ENCODE measurements at places on chromosomes 11 and 22.
A peak's percentile ranks its signal among the peaks of the same experiment; 100 is the strongest.

DNA sequence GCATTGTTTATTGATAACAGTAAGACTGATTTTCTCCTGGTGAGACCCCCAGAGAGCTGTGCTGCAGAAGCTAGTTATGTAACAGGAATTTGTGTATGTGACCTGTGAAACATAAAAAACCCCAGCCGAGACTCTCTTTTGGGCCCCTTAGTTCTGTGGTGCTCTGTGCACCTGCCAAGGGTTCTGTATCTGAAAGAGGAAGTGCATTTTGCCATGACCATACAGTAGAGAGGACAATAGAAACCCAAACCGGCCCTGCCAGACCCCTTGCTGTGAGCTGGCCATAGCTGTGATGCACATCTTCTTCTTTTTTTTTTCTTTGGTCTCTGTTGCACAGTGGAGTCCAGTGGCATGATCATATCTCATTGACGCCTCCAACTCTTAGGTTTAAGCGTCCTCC lies 31.4 kb upstream of the APOL5 start:
- no peak for DNase-seq

DNA sequence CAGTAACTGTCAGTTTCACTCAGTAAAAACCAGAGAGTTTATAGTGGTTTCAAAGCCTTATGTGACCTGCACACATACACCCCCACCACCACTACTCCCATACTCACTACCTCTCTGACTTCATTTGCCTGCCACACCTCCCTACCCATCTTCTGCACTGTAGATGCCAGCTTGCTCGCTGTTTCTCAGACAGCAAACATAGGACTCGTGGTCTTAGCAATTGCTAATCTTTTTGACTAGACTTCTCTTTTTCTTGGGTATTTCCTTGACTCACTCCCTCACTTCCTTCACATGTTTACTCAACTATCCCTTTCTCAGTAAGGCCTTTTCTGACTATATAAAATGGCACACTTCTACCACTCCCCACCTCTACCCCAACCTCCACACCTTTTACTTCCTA lies 27.8 kb downstream of the CEP295 start:
- DNase-seq: no peak

- DNase-seq: no peak
These were observed 1157.5 kb upstream of the RAG2 start for GRCh38 chr11:37755521-37755920.

GRCh38 chr22:43174941-43175531 lies 11.9 kb downstream of the TTLL12 start:
- no peak for DNase-seq

- no peak for DNase-seq
These were observed 24.2 kb downstream of the PPFIBP2 start for GRCh38 chr11:7538031-7538430.

- no peak for DNase-seq
These were observed 11.0 kb downstream of the SLC29A2 start for GRCh38 chr11:66360406-66361073.

DNA sequence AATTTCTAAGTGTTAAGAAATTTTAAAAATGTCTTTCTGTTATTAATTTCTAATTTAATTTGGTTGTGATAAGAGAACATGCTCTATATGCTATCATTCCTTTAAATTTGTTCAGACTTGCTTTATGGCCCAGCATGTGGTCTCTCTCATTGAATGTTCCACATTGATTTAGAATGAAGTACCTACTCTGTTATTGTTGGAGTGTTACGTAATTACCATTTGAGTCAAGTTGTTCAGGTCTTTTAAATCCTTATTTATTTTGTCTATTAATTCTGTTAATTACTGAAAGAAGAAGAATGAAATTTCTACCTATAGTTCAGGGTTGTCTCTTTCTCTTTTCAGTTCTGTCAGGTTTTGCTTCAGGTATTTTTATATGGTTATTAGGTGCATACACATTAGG lies 57.0 kb downstream of the PRMT3 start:
- no peak for DNase-seq

DNA sequence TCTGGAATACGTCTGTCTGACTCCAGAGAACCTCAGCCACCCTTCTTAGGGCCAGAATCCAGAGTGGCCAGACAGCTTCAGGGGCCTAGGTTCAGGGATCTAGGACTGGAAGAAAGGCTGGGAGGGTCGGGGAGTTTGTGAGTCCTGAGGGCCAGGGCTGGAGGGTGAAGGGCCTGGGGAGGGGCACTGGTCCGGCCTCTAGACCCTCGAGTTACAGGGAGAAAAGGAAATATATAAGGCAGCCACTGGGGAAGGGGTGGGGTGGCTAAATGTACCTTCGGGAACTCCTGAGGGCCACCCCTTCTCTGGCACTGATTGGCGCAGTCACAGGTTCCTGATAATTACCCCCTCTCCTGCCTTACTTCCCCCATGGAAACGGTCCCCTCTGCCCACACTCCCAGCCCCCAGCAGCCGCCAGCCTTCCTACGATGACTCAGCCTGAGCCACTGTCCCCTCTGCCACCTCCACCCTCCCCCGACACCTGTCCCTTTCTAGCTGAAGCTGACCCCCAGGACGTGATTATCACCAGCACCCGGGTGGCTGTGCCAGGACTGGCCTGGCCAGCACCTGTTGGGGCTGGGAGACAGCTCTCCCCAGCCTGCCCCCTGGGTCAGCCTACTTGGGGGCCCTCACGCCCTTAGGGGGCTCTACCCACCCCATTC lies 26.4 kb downstream of the MB start:
- DNase-seq: no peak

DNA sequence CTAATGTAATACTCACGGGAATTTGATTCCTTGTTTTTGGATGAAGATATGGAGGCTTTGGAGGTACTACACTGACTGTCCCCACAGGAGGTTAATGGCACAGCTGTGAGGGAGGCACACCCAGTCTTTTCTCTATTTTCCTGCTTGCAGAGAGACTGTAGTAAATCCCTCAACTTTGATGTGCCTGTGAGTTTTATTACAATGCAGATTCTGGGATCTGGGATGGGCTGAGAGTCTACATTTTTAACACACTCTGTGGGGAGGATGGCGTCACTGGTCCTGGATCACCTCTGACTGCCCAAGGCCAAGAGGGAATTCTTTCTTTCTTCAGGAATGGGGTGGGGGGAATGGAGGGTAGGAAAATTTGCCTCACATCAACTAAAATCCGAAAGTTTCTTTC lies 80.2 kb upstream of the NTM start:
- DNase-seq: no peak

DNA sequence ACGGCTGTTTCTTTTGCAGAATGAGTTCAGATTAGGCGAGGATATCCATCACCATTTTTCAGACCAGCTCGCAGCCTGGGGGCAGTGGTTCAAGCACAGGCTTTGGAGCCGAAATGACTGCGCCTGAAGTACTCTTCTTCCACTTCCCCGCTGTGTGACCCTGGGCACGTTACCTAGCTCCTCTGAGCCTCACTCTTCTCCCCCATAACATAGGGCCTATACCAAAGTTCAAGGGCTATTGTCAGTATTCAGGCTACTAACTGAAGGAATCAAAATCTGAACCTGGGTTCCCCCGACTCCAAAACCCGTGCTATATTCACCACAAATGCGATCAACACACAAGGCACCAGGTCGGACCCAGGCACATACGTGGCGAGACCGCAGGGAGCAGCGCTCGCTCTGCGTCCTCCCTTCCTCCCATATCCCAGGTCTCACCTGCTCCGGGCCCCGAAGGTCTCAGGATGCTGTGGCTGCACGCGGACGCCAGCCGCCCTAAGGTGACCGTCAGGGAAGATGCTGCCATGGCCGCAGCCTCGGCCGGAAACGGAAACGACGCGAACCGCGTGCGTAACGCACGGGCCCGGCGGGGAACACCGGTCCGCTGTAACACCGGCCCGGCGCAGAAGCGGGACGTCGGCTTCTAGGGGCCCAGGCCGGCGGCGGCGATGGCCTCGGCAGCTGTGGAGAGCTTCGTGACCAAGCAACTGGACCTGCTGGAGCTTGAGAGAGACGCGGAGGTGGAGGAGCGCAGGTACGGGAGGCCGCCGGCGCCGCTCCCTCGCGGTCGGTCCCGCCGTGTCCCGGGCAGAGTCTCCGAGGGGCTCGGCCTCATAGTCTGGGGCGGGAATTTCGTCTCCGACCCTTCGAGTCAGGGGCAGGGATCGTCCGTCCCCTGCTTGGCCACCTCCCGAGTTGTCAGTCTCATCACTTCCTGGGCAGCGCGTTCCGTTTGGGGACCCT lies at the start of the genes IGHMBP2 and MRPL21:
TSS of gene IGHMBP2 (plus strand) at position 604 of the 960 bp plus-strand sequence. CDS start at position 666, 62 bp downstream.
TSS of gene MRPL21 (minus strand) at position 545 of the 960 bp plus-strand sequence. CDS start at position 523, 22 bp downstream.
- peak; percentile 82 for DNase-seq

- no peak for DNase-seq
These were observed 28.9 kb downstream of the CELSR1 start for GRCh38 chr22:46508491-46508999.

DNA sequence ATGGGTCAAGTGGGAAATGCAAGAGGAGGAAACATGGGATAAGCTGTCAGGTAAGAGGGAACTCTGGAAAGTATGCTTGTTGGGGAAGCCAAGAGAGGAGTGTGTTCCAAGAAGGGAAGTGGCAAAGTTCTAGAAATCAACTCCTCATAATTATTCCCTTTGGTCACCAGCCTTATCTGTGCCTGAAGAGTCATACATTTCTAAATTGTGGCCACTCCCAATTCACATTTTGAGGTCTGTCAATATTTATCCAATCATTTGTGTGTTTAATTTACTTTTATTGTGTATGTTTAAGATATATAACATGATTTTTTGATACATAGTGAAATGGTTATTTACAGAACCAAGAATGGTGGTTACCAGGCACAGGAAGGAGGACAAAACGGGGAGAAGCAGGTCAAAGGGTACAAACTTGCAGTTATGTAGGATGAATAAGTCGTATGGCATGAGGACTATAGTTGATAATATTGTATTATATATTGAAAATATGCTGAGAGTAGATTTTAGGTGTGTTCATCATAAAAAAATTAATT lies 131.7 kb downstream of the GRIA4 start:
- no peak for DNase-seq

- no peak for DNase-seq
These were observed 17.0 kb downstream of the HMGXB4 start for GRCh38 chr22:35274154-35274871.

DNA sequence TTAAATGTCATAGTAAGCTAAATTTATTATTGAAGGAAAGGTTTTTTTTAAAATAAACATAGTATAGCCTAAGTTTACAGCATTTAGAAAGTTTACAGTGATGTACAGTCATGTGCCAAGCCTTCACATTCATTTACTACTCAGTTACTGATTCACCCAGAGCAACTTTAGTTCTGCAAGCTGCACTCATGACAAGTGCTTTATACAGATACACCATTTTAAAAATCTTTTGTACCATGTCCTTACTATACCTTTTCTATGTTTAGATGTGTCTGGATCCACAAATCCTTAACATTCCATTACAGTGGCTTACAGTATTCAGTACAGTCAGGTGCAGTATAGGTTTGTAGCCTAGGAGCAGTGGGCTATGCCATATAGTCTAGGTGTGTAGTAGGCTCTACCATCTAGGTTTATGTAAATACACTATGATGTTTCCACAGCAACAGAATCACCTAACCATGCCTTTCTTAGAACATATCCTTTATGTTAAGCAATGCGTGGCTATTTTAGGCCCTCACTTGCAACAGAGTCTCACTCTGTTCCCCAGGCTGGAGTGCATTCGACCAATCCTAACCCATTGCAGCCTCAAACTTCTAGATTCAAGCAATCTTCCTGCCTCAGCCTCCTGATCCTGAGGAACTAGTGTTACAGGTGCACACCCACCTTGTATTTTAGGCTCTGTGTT lies 79.5 kb upstream of the SLC25A18 start:
- no peak for DNase-seq

DNA sequence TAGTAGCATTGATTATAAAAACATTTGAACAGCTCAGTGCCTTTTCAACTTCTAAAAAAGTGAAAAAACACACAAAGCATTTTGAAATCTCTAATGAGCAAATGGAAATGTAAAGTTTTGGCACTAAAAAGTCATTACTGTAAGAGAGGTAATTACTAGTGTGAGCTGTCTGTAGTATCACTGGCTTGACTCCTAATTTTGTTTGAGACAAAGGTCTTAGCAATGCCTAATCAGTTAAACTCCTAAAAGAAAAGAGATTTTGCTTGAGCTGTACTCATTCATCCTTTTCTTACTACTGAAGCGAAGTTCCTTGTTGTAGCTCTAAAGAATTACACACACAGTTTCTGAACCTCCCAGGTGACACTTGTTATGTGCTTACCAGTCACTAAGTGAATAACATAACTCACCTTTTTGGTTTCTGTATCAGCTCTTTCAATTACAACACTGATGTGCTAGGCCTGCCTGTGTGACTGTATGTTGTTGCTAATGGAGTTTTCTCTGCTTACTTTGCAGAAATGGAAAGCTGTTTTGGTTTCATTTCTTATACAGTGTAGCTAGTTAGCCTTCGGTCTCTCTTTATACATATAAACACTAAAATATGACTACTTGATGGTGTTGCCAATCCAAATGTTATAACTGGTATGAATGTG lies 924.4 kb upstream of the TENM4 start:
- no peak for DNase-seq

- DNase-seq: no peak
These were observed 510.4 kb downstream of the BUD13 start for GRCh38 chr11:116262370-116262769.

DNA sequence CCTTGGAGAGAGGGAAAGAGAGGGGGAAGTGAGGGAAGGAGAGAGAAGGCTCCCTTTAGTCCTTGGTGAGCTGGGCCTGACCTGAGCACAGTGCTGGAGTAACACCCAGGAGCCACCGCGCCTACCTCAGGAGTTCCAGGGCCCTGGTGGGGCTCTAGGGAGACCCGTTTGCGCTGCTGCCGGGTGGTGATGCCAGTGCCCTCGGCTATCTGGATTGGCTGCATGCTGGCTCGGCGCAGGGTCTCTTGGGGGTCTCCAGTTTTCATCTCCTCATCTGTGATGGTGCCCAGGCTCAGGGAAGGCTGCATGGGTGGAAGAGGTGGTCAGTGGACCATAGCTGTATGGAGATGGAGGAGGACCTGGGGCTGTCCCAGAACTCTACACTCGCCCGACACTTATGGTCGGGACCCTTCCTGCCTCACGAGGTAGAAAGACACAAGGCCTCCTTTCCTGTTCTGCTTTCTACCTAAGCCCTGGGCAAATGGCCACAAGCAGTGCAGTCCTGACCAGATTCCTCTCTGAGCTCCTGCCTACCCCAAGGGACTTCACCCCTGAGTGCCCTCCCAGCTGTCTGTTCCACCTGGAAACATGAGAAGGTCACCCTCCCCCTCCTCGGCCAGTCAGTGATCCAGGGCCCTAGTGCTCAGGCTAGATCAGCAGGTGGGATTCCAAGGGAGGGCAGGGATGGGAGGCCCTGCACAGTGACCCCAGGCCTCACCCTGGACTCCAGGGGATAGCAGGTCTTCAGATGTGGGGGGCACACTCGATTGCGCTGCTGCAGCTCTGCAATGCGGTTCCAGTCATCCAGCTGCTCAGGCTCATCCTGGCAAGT lies 6.0 kb downstream of the IL18BP start:
- no peak for DNase-seq

GRCh38 chr22:36590441-36591056 lies 61.6 kb upstream of the EIF3D start:
- DNase-seq: no peak

- DNase-seq: no peak
These were observed 77.5 kb downstream of the PPP6R3 start for GRCh38 chr11:68538025-68538424.

- no peak for DNase-seq
These were observed 12.0 kb downstream of the STIM1 start for GRCh38 chr11:3867209-3868091.
